ENCODE measurements at places on chromosomes 6 and 20.

GRCh38 chr20:57594092-57594951 is 25.9 kb downstream of the ZBP1 start:
- peak; percentile 66 for DNase-seq
- H3K27me3 ChIP-seq: peaks cover 7% of the 10 kb centered on the region
- H3K4me1 ChIP-seq: peaks cover 5% of the 10 kb centered on the region
- no peak overlapping the region for H3K27ac ChIP-seq
- no peaks in the 10 kb centered on the region for H3K36me3 ChIP-seq
- H3K4me3 ChIP-seq: no peak overlapping the region

GRCh38 chr20:32445539-32446273 is 87.6 kb downstream of the ASXL1 start:
- peaks cover 13% of the 10 kb centered on the region for H3K36me3 ChIP-seq
- DNase-seq: no peak
- peak overlapping the region; percentile 72 for H3K27ac ChIP-seq
- no peak overlapping the region for H3K4me3 ChIP-seq

GRCh38 chr6:40623932-40624331 is 36.8 kb upstream of the LRFN2 start:
- no peak overlapping the region for H3K27ac ChIP-seq
- H3K36me3 ChIP-seq: no peaks in the 10 kb centered on the region
- no peaks in the 10 kb centered on the region for H3K4me1 ChIP-seq
- no peak overlapping the region for H3K4me3 ChIP-seq
- DNase-seq: no peak

- H3K4me1 ChIP-seq: no peaks in the 10 kb centered on the region
- no peak for DNase-seq
- no peaks in the 10 kb centered on the region for H3K27me3 ChIP-seq
- no peak overlapping the region for H3K4me3 ChIP-seq
Measured at GRCh38 chr6:94636780-94637385, 940.5 kb upstream of the MANEA start.

GRCh38 chr20:20820785-20821483 is 108.5 kb upstream of the RALGAPA2 start:
- H3K27me3 ChIP-seq: peaks cover 16% of the 10 kb centered on the region
- H3K4me1 ChIP-seq: no peaks in the 10 kb centered on the region
- H3K27ac ChIP-seq: no peak overlapping the region
- no peaks in the 10 kb centered on the region for H3K36me3 ChIP-seq
- H3K4me3 ChIP-seq: no peak overlapping the region
- DNase-seq: no peak

DNA sequence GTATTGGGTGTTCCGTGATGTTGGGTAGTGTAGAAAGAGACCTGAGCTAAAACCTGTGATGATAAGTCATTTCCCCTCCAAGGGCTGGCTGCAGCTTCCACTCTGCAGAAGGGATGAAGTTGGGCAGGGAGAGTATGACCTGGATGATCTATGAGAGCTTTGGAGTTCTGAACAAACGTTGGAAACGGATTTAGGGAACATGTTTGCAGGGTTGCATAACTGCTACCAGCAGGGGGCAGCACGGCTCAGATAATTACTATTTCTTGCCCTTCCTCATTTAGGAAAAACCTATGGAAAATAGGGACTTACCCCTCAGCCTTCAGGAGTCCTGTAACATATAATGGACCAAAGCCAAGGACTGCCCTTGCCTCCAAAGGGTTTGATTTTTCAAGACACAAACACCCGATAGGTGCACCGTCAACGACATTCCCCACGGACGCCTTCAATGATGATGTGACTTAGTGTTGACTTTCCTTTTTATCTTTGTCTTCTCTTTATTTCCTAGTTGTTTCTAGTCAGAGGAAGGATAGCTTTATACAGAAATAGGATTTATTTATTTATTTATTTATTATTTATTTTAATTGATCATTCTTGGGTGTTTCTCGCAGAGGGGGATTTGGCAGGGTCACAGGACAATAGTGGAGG is 164.9 kb upstream of the SASH1 start:
- no peaks in the 10 kb centered on the region for H3K36me3 ChIP-seq
- no peaks in the 10 kb centered on the region for H3K4me1 ChIP-seq
- H3K27me3 ChIP-seq: peaks cover 10% of the 10 kb centered on the region

GRCh38 chr20:52494244-52494643 is 302.7 kb upstream of the ZFP64 start:
- peak; percentile 48 for DNase-seq
- H3K4me3 ChIP-seq: peak overlapping the region; percentile 51
- H3K36me3 ChIP-seq: no peaks in the 10 kb centered on the region
- H3K27me3 ChIP-seq: peaks cover 5% of the 10 kb centered on the region
- peaks cover 19% of the 10 kb centered on the region for H3K4me1 ChIP-seq

Measured in activated naive CD8-positive, alpha-beta T cell treated with anti-CD3 and anti-CD28 coated beads, Interleukin-2, amount 50 U/mL, for 24 hours (primary cell).